ENCODE measurements at places on chromosomes 13 and 19.
A peak's percentile ranks its signal among the peaks of the same experiment; 100 is the strongest.

GRCh38 chr19:19514215-19514657 lies 1.1 kb downstream of the TSSK6 start:
- no peak for DNase-seq

DNA sequence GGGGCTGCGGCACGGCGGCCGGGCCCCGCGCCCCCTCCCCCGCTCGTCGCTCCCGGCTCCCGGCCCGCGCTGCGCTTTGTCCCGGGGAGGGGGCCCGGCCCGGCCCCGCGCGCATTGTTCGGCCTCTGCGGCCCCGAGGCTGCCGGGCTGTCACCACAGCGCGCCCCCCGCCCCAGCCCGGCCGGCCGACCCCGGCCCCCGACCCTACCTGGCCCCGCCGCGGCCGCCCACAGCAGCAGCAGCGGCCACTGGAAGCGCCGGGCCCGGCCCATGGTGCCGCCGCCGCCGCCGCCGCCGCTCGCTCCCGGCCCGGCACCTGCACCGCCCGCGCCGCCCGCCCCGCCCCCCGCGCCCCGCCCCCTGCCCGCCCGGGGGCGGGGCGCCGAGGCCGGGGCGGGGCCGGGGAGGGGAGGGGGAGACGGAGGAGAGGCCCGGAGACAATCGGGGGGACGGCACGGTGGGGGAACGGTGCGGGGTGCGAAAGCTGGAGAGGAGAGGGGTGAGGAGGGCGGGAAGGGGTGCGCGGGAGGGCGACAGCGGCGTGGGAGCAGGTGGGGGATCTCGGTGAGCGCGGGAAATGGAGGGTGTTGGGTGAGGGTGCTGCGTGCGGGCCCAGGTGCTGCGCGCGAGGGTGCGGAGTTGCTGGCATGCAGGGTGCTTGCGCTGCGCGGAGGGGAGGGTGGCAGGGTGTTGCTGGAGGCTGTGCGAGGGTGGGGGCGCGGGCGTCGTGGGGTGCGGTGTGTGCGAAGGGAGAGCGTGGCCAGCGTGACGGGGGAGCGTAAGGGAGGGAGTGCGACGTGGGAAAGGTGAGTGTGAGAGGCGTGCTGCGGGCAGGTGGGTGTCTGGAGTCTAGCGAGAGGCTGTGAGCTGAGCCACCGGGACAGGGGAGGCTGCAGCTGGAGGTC lies at the start of gene CADM4:
Gene CADM4 (minus strand): TSS at position 332 of the 905 bp plus-strand sequence. CDS start 60 bp downstream, at position 272.
- DNase-seq, result peak; percentile 35

DNA sequence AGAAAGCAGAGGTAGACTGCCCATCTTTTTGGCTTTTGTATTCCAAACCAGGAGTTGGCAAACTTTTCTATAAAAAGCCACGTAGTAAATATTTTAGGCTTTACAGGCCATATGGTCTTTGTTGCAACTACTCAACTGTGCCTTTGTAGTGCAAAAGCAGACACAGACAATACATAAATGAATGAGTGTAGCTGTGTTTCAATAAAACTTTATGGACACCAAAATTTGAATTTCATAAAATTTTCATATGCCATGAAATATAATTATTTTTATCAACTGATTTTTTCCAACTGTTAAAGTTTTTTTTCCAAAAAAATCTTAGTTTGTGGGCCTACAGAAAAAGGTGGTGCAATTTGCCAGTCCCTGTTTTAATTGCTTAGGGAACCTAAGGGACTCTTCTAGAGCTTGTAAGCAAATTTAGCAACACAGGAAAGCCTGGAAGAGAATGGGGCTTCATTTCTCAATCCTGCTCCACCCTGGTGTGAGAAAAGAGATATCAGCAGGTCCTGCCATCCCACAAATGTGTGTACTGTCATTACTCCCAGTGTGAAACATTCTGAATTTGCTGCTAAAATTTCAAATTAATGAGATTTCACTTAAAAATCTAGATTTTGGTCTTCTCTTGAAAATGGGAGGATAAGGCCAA lies 194.2 kb downstream of the RGCC start:
- no peak for DNase-seq

- DNase-seq, result peak; percentile 66
These were observed 10.9 kb upstream of the ADGRE5 start for GRCh38 chr19:14370169-14370939.

DNA sequence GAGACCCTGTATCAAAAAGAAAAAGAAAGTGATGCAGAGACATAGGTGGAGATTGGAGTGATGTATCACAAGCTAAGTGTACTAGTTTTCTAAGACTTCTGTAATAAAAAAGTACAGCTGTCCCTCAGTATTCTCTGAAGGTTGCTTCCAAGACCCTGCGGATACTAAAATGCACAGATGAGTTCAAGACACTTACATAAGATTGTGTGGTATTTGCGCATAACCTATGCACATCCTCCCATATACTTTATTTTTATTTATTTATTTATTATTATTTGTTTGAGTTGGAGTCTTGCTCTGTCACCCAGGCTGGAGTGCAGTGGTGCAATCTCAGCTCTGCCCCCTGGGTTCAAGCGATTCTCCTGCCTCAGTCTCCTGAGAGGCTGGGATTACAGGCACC lies 13.6 kb upstream of the HAS1 start:
- no peak for DNase-seq

- no peak for DNase-seq
These were observed 170.1 kb upstream of the SLITRK6 start for GRCh38 chr13:85969331-85969730.

DNA sequence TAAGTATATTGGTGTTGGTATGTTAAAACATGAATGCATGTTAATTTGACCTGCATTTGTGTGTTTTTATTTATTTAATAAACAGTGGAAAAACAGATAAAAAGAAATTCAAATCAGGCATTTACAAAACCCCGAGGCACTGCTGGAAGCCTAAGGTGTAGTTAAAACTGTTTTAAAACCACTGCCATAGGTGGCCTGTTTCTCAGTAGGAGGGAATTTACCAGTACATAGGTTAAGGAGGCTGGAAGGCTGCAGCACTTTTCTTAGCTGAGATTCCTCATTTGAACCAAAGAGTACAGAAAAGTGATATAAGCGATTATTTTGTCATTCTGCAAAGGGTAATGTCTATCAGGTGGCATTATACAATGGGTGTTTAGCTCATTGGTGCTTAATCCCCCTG lies 99.6 kb downstream of the PAN3 start:
- no peak for DNase-seq

- DNase-seq, result no peak
These were observed 9.3 kb downstream of the POLR2E start for GRCh38 chr19:1085676-1086442.

GRCh38 chr13:77036279-77036678 lies 9.3 kb upstream of the FBXL3 start:
- DNase-seq, result no peak

GRCh38 chr19:51327066-51328001 lies 14.6 kb downstream of the VSIG10L start:
- no peak for DNase-seq

- no peak for DNase-seq
These were observed 8.7 kb downstream of the GPX4 start for GRCh38 chr19:1112268-1113029.

DNA sequence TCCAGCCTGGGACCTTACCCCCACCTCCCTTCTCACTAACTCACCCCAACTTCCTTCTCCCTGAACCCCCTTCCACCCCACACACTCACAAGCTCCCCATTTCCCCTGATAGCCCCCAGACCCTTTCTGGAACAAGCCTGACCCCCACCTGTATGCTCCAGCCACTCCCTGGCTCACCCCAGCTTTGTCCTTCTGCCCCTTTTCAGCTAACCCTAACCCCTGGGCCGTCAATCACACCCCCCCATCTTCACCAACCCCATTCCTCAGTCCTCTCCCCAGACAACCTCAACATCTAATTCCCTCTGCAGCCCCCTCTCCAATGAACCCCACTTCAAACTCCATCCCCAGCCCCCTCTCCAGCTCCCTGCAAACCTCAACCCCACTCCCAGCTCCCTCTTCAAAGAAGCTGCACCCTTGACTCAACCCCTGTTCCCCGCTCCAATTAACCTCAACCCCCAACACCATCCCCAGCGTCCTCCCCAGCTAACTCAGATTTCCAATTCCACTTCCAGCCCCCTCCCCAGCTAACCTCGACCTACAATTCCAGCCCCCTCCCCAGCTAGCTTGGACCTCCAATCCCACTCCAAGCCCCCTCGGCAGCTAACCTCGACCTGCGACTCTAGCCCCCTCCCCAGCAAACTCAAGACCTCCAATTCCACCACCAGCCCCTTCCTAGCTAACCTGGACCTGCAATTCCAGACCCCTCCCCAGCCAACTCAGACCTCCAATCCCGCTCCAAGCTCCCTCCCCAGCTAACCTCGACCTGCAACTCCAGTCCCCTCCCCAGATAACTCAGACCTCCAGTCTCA lies 929 bp downstream of the GNG7 start:
- DNase-seq, result no peak

- DNase-seq, result no peak
These were observed 48.5 kb upstream of the KL start for GRCh38 chr13:32967584-32968182.

DNA sequence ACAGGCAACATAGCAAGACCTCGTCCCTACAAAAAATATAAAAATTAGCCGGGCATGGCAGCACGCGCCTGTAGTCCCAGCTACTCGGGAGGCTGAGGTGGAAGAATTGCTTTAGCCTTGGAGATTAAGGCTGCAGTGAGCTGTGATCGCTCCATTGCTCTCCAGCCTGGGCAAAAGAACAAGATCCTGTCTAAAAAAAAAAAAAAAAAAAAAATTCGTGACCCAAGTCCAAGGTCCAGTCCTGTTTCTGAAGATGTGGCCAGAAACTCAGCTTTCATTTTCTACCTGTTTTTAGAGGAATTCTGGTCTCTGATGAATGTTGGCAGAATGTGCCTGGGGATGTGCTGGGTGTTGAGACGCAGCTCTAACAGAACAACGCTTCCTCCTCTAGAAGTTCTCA lies 1.9 kb upstream of the PGPEP1 start:
- DNase-seq, result no peak

GRCh38 chr13:83877651-83878355 lies 4.5 kb downstream of the SLITRK1 start:
- no peak for DNase-seq

GRCh38 chr13:64506246-64506645 lies 2723.9 kb downstream of the PCDH9 start:
- no peak for DNase-seq

GRCh38 chr13:111247552-111247951 lies 72.9 kb upstream of the TEX29 start:
- DNase-seq, result no peak

DNA sequence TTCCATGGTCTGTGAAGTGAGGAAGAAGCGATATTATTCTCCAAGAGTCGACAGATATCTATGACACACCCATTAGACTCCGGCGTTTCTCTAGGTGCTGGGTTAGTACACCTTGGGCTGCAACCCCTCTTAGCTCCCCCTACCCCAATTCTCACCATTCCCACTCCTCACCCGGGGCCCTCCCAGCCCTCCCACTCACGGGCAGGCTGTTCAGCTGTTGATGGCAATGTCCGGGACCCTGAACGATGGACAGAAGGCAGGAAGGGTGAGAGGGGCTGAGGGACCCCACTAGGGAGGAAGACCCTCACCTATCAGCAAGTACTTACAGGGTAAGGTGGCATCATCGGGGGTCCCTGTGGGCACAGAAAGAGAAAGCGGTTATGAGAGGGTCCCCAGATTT lies 9.2 kb downstream of the LGALS4 start:
- no peak for DNase-seq

DNA sequence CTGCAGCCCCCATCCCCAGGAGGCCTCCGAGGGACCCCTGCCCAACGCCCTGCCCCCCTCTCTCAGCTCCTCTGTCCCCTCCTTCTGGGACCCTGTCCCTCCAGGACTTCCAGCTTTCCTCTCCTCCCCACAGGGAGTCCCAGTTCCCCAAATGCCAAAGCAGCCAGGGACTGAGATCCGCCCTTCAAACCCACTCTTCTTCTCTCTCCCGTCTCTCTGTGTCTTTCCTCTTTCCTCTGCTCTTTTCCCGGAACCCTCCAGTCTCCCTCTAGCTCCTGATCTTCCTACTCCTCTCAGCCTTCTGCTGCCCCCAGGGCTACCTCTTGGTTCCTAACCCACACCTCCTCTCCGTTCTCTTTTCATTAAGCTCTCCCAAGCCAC lies 377 bp downstream of the CA11 start:
- DNase-seq, result no peak

Data from CD4-positive, alpha-beta T cell treated with Interleukin-2 at 100 ng/mL for 4 hours (primary cell).